ENCODE measurements at places on chromosomes 12 and 14. TPM values are rescaled to one million over a fixed set of nuclear protein-coding genes. Genes with fewer than 3 reads are reported as not detected.

- no peak for DNase-seq
These were observed 4.9 kb downstream of the ADGRD1 start for GRCh38 chr12:130958557-130959140.

DNA sequence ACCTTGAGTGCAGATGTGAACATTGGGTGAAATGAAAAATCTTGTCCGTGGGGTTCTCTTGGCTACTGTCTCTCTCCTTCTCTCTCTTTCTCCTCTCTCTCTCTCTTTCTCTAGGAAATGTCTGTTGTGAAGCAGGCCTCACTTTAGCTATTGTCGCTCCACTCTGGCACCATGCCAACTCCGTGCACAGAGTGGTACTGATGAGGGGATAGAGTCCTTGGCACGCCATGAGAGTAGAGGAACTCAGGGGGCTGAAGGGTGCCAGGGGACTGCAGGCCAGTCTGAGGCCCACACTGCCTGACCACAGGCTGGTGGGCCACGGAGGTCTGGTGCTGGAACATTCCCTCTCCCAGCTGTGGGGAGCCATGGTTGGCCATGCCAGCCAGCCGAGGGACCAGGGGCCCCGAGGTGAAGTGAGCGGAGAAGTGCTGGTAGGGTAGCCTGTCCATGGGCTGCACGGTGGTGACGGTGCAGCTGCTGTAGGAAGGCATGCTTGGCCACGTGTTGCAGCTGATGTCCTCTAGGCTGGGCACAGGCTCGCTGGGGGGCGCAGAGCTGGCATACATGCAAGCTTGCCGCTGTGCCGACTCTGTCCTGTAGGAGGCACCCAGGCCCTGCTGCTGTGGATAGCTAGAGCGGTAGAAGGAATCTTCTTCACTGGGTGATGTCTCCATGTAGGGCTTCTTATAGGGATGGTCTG is 50.4 kb downstream of the TBX5 start:
- DNase-seq = no peak

GRCh38 chr12:8912914-8913313 is 1.4 kb upstream of the PHC1 start:
- DNase-seq = no peak

- DNase-seq = peak; percentile 99
These were observed 124.2 kb downstream of the HMGA2 start for GRCh38 chr12:65948320-65949008.

- DNase-seq = no peak
These were observed 23.5 kb downstream of the SIX6 start for GRCh38 chr14:60532442-60532841.

GRCh38 chr12:131112021-131112420 is 158.3 kb downstream of the ADGRD1 start:
- DNase-seq = no peak

GRCh38 chr12:51793201-51793600 is 55.3 kb downstream of the FIGNL2 start:
- DNase-seq = no peak

DNA sequence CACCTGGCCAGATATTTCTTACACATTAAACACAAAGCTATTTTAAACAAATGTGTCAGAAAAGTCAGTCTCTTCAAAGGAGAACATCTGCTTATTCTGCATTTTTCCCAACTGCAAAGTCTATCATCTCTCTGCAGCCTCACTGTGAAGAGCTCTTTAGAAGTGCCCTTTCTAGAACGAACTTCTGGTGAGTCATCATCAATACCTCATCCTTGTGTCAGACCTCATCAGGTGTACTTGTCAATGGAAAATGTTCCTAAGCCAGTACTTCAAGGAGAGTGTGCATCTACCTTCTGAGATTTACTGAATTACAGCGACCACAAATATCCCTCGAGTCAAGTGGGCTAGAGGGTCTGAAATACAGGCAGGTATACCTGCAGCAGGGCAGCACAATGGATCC is 457.3 kb downstream of the LRIG3 start:
- no peak for DNase-seq

DNA sequence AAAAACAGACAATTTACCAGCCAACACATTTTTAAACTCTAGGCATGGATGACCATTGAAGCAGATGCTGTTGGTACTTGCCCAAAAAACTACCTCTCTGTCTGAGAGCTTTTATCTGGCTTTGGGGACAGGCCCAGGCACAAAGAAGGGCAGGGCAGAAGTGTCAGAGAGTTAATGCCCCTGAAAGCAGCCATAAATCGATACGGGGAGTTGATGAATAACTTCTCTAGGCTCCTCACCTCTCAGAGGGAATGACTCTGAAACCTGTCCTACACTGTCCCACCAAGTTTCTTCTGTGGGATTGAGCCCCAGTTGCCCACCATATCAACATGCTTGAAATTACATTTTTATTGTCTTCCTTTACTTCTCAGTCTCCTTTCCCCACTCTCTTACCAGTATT is 113.0 kb upstream of the DAAM1 start:
- no peak for DNase-seq

DNA sequence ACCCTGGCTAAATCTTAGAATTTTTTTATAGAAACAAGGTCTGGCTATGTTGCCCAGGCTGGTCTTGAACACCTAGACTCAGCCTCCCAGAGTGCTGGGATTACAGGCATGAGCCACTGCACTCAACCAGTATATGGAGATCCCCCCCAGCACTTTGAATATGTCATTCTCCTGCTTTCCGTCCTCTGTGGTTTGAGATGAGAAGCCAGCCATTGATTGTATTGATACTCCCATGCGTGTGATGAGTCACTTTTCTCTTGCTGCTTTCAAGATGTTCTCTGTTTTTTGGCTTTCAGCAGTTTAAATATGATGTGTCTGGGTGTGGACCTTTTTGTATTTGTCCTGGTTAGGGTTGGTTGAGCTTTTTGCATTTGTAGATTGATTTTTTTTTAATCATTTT is 75.2 kb upstream of the DNM1L start:
- no peak for DNase-seq

DNA sequence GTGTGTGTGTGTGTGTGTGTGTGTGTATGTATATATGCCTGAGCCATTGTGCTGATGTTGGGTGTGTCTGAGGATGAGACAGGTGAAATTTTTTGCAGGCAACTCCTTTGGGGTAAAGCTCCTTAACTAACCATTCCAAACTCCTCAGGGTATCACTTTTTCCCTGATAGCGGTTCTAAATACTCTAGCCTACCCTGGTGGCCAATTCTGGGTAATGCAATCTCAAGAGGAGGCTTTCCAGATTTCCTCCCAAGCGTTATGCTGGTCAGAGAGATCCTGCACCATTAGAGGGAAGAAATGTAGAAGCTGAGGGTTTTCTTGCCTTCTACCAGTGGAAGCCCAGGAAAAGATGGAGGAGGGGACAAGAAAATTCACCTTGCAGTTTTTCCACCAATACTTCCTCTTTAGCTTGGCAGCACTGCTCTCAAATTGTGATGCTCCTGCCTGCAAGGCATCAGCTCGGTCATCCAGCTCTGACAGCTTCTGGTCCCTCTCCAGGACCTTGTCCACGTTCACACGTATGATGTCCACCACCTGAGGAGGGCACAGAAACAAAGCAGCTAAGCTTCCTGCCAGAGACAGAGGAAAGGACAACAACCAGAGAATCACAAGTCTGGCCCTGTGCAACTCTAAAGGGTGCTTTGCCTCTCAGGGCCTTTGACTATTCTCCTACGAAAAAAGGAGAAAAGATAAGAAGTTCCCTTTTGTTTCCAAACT is 4.9 kb downstream of the VAMP1 start:
- peak; percentile 37 for DNase-seq

DNA sequence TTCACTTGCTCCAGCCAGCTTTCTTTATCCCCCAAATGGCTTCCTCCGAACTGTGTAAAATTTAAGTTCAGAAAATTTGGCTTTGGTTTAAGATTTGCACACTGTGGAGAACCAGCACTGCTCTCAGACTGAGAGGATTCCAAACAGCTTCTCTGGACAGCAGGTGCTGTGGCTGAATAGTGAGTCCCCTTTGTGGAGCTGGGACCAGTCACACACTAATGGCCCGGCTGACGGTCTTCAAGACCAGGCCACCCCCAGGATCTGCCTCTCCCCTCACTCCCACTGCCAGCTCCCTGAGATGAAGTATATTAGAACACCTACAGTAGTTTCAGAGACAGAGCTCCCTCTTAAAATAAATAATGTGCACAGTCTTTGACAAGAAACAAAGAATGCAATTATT is 267.3 kb downstream of the BCAT1 start:
- DNase-seq = no peak

- peak; percentile 4 for DNase-seq
These were observed 1.6 kb downstream of the SLC16A7 start for GRCh38 chr12:59597385-59597781.

- DNase-seq = no peak
These were observed at the start of gene OR11G2 for GRCh38 chr14:20190596-20190995. Gene OR11G2 (plus strand): TSS chr14:20190896. CDS start chr14:20197438, 6,542 bp downstream.

DNA sequence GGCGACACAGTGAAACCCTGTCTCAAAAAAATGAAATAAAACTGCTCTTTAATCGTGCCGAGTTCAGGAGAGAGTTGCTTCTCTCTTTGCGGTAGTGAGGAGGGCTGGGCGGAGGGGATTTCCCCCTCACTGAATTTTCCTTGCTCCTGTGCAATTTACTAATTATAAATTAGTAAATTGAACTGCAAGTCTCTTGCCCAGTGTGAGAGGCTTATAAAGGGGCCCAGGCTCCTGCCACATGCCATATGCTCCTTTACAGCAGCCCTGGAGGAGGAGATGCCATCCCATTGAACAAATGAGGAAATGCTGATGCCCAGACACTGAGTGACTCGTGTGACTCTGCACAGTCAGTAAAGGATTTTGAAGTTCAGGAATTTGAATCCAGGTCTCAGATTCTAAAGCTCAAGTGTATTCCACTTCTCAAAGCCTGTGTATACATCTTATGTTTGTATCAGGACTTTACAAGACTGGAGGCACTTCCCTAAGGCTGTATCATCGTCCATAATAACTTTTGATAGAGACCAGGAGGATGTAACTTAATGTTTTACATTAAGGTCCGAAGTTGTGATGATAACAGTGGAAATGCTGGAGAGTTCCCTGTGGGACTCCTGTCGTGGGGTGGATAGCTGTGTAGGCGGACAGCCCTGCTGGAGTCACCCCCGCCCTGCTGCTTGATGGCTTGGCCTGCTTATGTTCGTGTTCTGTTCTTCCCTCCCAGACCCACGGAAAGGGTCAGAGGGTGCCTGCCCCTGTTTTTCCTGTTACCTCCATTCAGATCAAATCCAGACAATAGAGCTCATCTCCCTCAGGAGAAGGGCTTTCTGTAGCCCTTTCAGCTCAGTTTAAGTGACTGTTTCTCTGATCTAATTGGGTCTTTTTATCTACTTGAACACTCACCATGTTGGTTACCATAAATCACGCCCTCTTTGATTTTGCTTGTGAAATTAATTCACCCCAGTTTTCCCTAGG is 13.9 kb downstream of the PELI2 start:
- DNase-seq = no peak

GRCh38 chr14:86639146-86639545 is 1109.2 kb downstream of the FLRT2 start:
- DNase-seq = no peak

GRCh38 chr12:130775953-130776856 is 60.1 kb upstream of the RIMBP2 start:
- peak; percentile 48 for DNase-seq

DNA sequence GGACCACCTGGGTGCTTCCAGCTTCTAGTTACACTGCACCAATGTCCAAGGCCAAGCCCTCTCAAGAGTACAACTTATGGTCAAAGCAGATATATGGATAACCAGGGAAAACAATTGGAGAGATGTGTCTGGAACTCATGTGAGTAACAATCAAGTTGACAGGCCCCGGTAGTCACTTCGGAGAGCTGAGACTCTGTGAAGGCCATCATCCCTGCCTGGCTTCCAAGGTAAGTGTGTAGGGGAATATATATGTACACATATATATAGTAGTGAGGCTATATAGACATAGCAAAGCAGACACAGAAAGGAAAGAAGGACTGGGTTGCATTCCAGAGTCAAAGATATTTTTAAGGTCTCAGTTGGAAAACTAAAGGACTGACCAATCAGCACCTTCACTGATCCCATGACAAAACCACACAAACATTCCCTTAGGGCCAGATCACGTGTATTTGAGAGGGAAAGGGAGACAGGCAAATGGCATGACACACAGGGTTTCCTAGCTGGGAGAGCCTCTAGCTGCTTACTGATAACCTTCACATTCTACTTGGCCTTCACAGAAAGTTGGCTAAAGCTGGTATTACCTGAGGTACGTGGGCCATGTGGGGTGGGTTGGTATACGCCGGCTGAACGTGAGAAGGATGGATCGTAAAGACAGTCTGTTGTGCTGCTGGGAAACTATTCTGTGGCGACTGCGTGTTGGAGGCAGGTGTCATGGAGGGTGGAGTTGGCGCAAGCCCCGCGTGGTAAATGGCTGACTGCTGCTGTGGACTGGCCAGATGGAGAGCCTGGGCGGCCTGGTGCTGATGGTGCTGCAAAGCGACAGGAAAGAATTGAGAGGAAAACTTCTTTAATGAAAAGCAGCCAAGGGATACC is 50.0 kb downstream of the SH2B3 start:
- DNase-seq = no peak

DNA sequence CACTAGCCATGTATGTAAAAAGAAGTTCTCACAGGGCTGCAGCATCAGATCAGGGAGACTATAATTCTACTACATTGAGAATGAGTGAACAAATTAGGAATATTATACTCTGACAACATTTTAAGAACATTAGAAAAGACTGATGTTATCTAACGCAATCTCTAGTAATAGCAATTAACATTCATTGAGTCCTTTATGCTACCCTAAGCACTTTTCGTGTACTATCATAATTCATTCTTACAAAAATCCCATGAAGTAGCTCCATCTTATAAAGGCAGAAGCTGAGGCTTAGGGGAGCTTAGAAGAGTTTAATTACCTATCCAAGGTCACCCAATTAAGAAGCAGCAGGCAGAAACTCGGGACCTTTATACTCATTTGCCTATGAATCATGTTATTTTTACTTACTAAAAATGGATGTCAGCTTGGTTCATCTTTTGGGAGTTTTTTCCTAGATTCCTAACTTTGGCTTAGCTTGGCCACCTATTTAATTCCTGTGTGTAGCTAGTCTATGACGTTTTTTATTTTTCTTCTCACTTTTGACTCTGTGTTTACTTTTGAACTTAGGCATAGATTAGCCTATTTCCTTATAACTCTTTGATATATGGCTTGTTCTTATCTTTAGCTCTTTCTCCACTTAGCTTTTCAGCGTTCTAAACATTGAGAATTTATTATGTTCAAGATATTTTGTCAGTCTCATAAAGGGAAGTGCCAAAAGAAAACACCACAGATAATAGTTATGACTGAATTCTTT is 333.5 kb upstream of the DCN start:
- no peak for DNase-seq

Gene IGF1
- total RNA-seq = 0.20 TPM

Gene HRK
- not detected for total RNA-seq

Gene SERPINA5
- total RNA-seq = 0.67 TPM

Gene CD163
- not detected for total RNA-seq

Gene NEUROD4
- total RNA-seq = not detected

Gene VPS33A
- total RNA-seq = 16.4 TPM

Gene KRT80
- 2.0 TPM for total RNA-seq

Gene BRI3BP
- total RNA-seq = 9.2 TPM

Data from pulmonary artery endothelial cell (primary cell).